CD4-positive, alpha-beta T cell treated with Interleukin-2 at 100 ng/mL for 4 hours (primary cell): ENCODE measurements at places on chromosomes 1 and 21.

DNA sequence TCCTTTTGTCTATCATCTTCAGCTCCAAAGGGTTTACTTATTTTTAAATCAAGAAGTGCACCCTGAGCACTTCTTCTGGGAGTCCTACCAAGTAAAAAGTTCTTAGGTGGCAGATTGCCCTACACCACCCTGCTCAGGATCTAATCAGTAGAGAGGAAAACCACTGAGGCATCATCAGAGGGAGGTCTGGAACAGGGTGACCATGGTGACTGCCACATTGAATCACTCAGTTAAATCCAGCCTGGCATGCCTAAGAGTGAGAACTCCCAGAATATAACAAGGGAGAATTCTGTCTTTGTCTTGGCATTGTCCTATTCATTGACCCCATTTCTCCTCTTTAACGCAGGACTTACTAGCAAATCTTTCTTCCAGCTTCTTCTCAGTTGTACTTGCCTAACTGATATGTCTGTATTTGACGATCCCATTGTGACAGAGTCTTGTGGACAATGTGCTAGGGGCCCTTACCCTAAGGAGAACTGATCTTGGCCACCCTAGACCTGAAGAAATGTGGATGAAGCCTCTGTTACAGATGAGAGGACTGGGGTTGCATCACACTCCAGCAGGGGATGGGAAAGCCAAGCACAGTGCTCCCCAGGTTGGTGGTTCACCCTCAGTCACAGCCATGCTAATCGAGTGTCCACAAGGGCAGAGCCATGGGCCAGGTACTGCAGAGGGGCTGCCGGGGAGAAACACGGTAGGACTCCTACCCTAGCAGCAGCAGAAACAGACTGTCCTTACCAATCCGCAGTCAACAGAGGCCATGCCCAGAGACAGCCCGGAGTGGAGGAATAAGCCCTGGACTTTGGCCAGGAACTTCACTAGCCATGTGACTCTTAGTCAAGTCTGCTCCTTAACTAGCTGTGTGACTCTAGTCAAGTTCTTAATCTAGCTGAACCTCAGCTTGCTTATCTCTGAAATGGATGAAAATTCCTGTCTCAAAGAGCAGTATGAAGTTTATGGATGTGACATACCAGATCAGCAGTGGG, 15.4 kb downstream of the PKP1 start:
- DNase-seq, result no peak

GRCh38 chr1:116110567-116111523, at the start of gene MAB21L3:
MAB21L3 (plus strand) TSS chr1:116111399; CDS start chr1:116112616, 1,217 bp downstream.
- no peak for DNase-seq

DNA sequence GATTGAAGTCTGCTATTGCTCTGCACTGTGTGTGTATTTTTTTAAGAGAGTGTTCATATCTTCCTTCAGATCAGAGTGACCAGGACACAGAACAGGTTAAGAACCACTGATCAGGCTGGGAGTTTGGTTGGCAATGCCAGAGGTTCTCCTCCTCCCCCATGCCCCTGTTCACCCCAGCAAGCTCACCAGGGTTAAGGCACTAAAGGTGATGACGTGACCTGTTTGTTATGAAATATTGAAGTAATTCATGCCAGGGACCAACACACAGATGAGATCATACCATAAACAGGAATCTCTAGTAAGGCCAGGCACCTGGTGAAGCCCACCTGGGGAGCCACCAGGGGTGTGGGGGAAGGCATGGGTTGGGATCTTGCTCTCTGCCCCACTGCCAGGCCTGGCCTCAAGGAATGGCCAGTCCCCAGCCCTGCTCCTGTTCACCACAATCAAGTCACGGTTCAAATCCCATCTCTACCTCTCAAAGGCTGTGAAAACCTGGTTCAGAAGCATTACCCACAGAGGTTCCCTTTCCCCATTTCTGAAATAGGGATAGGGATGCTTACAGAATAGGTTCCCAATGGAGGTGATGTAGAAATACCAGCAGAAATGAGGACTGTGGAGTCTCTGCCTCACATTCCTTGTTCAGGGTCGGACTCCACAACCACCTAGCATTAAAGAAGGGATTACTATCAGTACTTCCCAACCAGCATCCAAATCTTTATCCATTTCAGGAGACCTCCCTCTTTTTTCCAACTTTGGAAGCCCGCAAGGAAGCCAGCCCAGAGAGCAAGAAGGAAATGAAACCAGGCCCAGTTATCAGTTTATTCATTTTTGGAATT, 2.4 kb downstream of the ID3 start:
- no peak for DNase-seq

- DNase-seq, result no peak
Measured at GRCh38 chr1:163162381-163162914, 40.3 kb downstream of the RGS5 start.

DNA sequence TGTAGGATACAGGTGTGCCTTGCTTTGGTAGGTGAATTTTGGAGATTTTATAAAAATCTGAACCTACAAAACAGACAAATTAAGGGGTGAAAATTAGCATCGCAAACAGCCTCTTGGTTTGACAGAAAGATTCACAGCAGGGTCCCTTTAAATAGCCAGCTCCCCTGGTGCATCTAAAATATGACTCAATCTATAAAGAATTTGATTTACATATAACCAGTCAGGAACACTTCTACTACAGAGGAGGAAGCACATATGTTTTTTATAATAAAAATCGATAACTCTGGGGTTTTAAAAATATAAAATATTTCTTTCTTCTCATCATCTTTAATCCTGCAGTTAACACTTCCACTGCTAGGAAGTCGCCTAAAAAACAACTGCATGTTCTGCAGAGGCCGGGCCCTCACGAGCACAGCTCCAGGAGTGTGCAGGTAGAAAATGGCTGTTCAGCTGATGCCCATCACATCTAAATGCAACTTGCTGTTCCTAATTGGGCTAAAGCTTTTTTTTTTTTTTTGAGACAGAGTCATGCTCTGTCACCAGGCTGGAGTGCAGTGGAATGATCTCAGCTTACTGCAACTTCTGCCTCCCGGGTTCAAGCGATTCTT, 203.4 kb downstream of the HS2ST1 start:
- no peak for DNase-seq

DNA sequence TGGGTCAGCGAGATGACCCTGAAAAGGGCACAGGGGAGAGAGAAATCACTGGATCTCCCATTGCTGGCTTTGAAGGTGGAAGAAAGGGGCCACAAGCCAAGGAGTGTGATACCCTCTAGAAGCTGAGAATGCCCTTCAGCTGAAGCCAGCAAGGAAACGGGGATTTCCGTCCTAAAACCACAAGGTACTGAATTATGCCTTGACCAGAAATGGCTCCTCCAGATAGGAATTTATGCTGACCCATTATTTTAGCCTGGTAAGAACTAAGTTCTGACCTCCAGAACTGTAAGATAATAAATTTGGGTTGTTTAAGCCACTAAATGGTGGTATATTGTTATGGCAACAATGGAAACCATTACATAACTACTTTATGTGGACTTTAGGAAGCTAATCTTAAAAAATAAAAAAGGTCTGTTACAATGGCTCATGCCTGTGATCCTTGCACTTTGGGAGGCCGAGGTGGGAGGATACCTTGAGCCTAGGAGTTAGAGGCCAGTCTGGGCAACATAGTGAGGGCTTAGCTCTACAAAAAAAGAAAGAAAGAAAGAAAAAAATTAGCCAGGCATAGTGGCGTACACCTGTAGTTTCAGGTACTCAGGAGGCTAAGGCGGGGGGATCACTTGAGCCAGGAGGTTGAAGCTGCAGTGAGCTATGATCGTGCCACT, 3.6 kb upstream of the H6PD start:
- DNase-seq, result no peak

DNA sequence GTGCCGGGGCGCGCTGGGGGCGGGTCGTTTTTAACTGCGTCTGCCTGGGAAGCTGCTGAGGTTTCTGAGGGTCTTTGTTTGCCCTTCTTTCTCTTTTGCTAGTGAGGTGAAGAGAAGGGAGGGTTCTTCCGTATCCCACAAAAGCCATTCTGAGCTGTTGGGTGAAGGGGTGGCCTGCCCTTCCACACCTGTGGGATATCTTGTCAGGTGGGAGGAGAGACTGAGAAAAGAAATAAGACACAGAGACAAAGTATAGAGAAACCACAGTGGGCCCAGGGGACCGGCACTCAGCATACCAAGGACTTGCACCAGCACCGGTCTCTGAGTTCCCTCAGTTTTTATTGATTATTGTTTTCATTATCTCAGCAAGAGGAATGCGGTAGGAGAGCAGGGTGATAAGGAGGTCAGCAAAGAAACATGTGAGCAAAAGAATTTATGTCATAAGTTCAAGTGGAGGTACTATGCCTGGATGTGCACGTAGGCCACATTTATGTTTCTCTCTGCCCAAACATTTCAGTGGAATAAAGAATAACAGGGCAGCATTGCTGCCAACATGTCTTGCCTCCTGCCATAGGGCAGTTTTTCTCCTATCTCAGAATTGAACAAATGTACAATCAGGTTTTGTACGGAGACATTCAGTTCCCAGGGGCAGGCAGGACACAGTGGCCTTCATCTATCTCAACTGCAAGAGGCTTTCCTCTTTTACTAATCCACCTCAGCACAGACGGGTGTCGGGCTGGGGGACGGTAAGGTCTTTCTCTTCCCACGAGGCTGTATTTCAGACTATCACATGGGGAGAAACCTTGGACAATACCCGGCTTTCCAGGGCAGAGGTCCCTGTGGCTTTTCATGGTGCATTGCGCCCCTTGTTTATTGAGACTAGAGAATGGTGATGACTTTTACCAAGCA, 972 bp downstream of the PGBD2 start:
- no peak for DNase-seq

DNA sequence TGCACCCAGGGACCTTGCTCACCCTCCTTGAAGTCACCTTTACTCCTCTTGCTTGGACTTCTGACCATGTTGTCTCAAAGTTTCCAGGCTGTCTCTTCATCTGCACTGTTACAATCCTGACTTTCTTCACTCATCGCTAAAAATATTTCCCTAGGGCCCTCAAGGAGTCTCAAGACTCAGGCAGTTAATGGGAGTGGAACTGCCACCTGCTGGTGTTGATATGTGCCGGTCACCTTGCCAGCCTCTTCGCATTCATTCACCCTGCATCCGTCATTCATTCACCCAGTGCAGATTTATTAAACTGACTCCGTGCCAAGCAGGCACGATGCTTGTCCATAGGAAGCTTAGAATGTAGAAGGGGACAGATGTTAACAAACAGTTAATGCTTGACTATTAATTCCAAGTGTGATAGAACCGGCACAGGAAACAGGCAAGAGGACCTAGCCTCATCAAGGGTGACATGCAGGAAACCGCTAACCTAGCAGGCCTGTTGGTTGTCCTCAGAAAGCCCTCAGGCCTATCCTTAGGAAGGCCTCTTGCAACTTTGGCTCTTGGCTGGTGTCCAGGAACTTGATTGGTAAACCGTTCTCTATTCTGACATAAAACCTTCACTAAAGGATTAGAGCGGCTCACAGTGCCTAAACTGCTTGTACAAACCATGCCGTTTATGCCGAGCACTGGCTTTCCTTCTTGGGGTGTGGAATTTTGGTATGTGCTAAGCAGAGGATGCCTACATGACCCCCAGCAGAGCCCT, 342.2 kb downstream of the CAMTA1 start:
- no peak for DNase-seq

GRCh38 chr1:230832476-230832875, 35.8 kb downstream of the C1orf198 start:
- no peak for DNase-seq

DNA sequence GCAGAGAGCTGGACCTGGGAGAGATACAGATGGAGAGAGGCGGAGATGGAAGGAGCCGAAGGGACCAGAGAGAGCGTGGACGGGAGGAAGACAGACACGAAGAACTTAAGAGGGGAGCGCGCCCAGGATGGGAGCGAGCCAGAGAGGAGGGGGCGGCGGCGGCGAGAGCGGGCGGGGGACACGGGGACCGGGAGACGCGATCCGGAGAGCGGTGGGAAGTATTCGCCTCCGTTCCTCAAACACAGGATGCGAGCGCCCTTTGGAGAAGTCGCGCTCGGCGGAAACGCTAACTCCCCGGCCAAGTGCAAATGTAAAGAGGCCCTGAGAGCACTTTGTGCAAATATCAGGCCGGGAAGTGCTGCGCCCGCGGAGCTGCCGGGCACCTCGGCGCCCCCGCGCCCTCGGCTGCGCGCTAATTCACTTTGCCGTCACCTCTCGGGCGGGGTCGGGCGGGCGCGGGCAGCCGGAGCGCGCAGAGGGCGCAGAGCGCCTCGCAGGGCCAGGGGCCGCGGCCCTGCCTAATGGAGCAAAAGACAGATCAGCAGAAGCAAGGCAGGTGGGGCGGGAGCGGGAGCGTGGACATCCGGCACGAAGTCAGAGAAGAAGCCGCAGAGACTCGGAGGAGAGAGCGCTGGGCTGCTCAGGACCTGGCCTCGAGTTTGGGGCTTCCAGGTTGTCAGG, 281.2 kb downstream of the RRAGC start:
- DNase-seq, result no peak

DNA sequence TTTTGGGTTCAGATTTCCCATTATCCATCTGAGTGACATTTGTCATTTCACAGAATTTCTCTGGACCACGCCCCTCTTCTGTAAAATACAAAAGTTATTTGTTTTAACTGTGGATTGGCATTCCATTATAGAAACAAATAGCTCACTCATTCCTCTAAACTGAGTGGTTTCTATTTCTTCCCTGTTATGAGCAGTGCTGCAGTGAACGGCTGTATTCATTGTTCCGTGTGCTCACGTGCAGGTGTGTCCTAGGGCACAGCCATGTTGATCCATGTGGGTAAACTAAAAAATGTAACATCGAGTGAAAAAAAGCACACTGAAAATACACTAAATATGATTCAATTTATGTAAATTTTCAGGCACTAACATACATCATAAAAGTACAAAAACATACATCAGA, 27.0 kb upstream of the IL12RB2 start:
- DNase-seq, result no peak

- no peak for DNase-seq
Measured at GRCh38 chr21:25215698-25216384, 391.4 kb downstream of the MRPL39 start.

DNA sequence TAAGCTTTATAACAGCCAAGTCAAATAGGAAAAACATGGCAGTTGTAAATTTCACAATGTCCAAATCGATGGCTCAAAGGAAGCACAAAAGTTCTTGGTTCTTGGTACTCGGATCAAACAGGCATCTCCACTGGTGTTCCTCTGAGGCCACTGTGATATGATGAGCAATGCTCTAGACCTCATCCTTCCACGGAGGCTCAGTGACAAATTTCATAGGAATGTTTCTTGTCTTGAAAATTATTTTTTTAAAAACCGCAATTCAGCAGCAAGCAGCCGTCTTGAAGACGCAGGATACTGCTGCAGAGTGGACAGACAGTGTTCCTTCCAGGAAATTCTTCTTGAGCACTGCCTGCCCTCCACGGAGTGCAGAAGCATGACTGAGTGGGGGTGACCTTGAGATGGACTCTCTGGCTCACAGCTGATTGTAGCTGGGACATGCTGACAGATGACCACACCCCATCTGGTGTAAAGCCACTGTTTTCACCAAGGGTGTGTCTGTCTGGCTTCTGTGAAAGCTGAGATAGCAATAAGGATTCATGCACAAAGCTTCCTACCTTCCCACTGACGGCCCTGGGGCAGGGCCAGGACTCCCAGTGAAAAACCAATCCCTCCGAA, 61.9 kb downstream of the TIAM1 start:
- no peak for DNase-seq

GRCh38 chr1:192448026-192448578, 127.5 kb upstream of the RGS1 start:
- no peak for DNase-seq
